ENCODE measurements at places on chromosomes 11 and 22.

DNA sequence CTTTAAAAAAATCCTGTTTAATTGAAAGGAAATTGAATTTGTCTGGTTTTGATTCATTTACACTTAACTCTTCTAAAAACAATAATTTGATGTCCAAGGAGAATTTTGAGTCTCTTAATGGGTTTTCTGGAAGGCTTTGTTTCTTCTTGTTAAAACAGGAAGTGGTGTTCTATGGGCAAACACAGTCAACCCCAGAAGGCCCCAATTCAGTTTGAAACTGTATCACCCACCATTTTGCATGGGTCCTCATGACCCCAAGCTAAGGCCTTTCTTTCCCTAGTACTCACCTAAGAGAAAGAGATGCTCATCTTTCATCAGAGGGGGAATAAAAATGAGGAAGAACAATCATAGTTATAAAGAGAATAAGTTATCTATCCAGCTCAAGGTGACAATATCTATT lies 10.6 kb downstream of the FLI1 start:
- no peak for DNase-seq

DNA sequence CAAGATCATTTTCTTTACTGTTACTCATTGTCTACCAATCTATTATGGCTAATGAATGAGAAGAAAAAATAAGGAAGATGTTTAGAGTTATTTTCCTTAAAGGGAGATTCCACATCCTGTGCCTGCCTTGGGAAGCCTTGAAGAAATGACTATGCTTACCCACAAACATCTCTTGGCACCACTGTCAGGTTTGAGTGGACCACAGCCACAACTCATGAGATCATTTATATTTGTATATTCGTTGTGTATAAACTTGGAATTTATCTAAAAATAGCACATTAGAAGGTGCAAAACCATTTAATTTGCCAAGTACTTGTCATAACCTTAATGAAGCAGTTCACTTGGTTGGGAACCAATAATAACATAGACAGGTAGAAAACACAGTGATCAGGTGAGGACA lies 740.8 kb downstream of the DLG2 start:
- no peak for DNase-seq

DNA sequence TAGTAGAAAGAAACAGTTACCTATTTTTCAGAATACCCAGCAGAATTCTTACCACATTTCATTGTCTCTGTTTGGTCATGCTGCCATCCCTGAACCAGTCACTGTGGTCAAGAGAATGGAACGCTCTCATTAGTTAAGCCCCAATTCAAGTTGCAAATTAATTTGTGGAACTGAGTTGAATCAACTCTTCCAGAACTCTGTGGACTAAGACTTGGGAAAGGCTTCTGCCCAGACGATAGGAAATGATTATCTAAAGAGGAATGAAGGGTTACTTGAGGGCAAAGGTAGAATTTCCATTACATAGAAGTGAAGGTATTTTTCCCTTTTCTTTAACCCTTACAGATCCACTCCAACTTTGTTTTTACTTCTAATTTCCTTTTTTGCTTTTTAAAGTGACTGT lies 286.4 kb downstream of the DYNC2H1 start:
- DNase-seq = no peak

GRCh38 chr11:82792319-82792718 lies 58.7 kb upstream of the FAM181B start:
- DNase-seq = no peak

GRCh38 chr22:49229483-49230193 lies 598.0 kb downstream of the BRD1 start:
- DNase-seq = peak; percentile 33

DNA sequence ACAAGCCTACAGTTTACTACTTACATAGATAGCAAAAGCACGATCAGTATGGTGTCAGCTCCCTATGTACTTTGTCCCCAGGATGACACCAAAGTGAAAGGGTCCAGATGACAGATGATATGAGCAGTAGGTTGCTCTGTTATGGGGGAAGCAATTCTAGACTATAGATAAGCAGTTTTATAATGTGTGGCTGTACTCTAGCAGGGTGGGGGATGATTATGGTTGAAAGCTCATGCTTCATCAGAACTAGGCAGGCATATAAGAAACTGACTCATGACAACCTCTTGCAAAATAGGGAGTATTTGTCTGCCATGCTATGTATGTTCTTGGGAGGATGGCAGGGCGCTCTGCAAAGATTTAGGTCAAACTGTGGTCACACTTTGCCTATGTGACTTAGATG lies 158.2 kb upstream of the ZBED5 start:
- DNase-seq = no peak

GRCh38 chr11:9120664-9121468 lies 29.5 kb upstream of the SCUBE2 start:
- no peak for DNase-seq

DNA sequence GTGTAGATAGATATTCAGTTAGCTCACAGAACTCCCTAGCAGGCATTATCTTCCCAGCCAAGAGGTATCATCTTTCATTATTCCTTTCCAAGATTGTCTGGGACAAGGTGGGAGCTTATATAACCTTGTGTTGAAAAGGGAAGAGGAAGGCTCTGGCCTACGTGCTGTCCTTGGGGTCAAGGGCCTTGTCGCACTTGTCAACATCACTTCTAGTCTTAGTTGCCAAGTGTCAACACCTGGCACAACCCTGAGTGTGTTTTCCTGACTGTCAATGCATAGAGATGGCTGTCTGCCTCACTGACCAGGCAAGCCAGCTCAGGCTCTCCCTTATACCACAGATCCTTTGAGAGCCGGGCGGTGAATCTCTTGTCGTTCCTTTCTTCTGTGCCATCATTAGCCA lies 331.9 kb downstream of the CNTN5 start:
- no peak for DNase-seq

DNA sequence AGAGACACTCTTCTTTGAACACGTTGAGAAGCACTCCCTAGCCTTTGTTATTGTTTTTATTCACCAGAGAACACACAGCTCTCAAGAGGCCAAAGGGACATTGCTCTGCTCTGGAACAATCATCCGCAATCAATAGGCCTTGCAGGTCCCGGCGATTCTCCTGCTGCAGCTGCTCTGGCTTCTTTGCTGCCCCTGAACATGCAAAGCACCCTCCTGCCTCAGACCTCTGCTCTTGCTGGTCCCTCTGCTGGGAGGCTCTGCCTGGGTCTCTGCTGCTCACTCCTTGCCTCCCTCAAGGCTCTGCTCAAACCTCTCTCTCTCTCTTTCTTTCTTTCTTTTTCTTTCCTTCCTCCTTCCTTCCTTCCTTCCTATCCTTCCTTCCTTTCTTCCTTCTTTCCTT lies 232.7 kb downstream of the DSCAML1 start:
- no peak for DNase-seq

DNA sequence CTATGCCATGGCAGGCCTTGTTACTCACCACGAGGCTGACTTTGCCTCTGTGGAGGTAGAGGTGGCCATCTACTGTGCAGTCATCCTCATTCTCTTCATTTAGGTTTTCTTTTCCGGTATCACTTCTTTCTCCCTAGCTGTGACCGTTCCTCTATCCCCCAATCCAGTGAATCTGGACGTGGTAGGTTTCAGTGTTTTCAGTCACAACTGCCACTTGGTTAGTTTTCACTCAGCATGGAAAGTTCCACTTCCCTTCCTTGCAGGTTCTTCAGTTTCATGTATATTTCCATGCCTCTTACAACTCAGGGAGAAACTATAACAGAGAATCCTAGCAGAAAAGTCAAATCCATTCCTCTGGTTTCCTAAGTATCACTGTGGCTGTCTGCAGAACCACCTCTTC lies 1.9 kb downstream of the HPS4 start:
- DNase-seq = no peak
